ENCODE measurements at places on chromosomes 6 and 20.

DNA sequence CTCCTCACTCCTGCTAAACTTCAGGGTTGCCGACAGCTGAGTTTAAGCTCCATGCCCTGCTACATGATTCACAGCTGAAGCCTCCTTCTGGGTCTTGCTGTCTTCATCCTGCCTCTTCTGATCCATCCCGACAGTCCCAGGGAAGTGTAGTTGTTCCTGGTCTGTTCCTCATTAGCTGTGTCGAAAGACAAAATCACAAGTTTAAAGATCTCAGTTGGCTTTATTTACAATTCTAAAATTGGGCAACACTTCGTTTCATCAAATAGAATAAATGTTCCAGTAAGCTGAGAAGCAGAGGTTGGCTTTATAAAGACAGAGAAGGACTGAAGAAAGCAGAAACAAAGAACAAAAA, 4.1 kb upstream of the SLC2A10 start:
- DNase-seq = no peak

DNA sequence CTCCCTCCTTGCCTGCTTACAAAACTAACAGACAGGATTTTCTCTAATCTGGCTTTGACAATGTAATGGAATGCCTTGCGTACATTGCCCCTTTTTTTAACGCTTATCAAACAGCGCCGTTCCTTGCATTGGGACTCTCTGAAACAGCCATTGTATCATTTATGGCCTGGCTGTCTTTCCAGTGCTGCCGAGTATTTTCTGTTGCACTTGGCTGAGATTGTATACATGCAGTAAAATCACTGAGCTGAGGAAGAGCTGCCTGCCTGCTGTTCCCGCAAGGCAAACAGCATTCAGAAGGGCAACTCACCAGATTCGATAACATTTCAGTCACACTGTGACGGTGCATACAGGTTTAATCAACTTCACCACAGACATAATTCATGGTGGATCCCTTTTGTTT, 106.0 kb downstream of the SH3BGRL2 start:
- DNase-seq = no peak

DNA sequence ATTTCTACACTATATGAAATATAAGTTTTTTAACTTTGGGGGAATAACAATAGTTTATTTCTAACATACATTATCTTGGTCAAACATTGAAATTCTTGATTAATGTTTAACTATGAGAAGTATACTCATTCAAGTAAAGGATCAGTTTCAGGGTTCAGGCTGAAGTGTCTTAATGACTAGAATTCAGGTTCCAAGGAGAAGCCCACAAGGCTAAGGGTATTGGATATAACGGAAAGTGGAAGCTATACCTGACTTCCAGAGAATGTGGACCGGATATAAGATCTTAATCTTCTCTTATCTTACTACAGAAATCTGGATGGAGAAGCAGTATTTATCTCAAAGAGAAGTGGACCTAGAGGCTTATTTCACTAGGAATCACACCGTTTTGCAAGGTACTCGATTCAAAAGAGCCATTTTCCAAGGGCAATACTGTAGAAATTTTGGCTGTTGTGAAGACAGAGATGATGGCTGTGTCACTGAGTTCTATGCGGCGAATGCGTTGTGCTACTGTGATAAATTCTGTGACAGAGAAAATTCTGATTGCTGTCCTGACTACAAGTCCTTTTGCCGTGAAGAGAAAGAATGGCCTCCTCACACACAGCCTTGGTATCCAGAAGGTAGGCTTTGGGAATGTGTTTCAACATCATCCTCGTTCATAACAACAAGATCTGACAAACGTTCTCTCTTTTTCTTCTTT, at the start of gene TINAG:
TSS of gene TINAG (plus strand) at position 153 of the 697 bp plus-strand sequence. CDS start at position 263, 110 bp downstream.
- DNase-seq = no peak

GRCh38 chr6:9064156-9064555, 628.8 kb upstream of the SLC35B3 start:
- no peak for DNase-seq

DNA sequence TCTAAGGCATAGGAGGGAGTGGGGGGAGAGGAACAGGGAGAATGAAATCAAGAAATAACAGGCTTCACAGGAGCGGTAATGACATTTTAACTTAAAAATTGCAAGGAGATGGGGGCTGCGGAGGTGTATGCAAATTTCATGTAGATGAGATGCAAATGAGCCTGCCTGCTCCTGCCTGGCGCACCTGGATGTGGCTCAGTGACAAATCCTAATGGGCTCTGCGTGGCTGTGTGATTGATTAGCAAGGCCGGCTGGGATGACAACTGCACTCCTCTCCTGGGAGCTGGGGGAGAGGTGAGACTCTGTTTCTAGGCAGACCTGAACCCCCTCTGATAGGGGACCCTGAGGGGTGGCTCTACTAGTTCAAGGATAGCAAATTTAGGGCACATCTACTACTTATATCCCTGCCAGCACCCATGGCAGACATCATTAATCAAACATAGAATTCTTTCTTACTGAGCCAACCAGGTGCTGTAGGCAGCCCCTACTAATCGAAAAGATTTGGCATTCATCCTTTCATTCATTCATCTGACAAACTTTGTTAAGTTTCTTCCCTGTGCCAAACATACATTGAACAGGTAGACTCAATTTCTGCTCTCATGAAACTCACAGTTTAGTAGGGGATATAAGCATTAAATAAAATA, 38.4 kb upstream of the TGM2 start:
- no peak for DNase-seq

GRCh38 chr20:44470327-44470726, 5.3 kb upstream of the TTPAL start:
- DNase-seq = no peak

DNA sequence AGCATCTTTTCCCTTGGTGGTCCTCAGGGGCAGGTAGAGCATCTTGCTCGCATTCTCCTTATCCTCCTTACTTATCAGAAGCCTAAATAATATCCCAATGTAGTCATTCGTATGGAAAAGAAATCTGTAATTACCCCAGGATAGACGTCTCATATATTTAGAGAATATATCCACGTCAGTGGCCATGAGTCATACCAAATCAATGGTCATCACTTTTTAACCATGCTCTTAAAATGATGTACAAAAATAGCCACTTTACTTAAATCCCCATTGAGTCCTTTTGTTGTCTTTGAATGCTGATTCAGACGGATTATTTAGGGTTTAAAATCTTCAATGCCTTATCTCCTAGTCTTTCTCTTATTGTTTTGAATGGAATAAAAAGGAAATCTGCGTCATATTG, 231.7 kb upstream of the STXBP5 start:
- no peak for DNase-seq

All from T-helper 9 cell (primary cell).